Tibial nerve (tissue), 4 donors: ENCODE measurements at places on chromosomes 5 and 9. TPM values are rescaled to one million over a fixed set of nuclear protein-coding genes. Genes with fewer than 3 reads are reported as not detected.

- peak; percentile 16 for DNase-seq
Observed at GRCh38 chr5:43555895-43556606, 826 bp downstream of the PAIP1 start.

- no peak for DNase-seq
Observed at GRCh38 chr5:130692770-130693169, 472.3 kb downstream of the HINT1 start.

GRCh38 chr5:174335682-174336364 is 290.3 kb downstream of the NSG2 start:
- DNase-seq = no peak

Gene NPR3
- 23.5 TPM for total RNA-seq

DNA sequence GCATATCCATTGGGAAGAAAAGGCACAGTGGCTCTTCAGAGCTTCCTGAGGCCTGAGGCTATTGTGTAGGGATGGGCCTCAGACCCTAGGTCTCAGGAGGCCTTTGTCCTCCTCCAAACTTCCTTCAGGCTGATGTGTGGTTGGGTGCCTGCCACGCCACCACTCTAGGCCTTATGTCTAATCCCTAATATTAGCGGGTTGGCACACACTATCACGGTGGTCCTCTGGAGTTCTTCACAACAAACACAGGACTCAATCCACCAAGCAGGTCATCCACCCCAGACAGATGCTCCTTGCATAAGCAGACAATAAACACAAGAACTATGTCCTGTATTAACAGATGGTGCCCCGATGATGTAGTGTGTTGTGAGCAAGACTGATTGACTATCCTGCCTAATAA is 31.0 kb upstream of the FSTL4 start:
- no peak for DNase-seq

DNA sequence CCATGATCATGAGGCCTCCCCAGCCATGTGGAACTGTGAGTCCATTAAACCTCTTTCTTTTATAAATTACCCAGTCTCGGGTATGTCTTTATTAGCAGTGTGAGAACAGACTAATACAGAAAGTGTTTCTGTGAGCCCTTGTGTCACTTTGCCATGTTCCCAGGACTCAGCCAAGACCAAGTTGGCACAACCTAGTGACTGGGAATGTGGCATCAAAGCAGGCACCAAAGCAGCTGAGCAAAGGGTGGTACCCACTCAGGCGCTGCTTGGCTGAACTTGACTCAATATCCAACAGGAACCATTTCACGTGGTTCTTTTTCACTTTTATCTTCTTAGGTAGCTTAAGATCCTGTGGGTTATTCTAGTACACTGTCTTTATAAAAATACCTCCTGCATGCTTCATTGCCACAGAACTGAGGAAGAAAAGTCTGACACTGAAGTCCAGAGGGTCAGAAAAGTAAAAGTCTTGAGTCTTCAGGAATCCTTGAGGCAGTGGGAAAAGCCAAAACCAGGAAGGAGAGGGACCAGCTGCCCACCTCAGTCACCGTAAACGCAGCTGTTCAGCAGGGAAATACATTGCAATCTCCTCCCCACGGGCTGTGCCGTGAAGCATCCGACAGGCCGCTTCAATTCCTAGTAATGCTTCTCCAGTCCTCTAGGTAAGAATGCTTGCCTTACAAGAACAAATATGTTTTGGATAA is 90.5 kb upstream of the RETREG1 start:
- no peak for DNase-seq

Gene MYOZ3
- total RNA-seq = 4.8 TPM

DNA sequence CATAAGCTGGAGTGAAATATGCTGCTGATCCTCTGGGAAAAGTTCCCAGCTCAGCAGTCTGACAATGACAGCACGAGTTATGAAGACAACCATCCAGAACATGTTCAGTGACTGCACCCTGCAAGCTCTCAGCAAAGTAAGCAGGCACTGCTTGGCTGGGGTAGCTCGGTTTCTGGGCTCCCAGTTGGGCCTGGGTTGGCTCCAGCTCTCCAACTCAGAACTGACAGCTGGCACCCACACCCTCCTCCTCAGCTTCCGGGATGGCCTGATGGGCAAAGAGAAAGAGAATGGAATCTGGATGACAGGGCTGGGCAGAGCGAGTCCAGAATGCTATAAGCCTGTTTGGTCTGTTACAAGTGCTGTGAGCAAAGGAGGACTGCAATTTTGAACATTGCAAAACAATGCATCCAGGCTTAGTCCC is 185.0 kb downstream of the CSNK1G3 start:
- DNase-seq = no peak

DNA sequence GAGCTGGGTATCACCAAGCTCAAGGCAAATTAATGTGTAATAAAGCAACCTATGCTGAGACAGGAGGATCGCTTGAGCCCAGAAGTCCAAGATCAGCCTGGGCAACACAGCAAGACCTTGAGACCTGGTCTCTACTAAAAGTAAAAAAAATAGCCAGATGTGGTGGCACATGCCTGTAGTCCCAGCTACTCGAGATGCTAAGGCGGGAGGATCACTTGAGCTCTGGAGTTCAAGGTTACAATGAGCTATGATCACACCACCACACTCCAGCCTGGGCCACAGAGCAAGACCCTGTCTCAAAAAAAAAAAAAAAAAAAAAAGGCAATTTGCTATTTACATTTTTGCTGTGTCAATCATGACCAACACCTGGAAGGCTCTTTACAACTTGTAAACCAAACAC is 5.2 kb downstream of the STRBP start:
- no peak for DNase-seq

Gene BAAT
- total RNA-seq = not detected

Gene PDE6A
- total RNA-seq = not detected

DNA sequence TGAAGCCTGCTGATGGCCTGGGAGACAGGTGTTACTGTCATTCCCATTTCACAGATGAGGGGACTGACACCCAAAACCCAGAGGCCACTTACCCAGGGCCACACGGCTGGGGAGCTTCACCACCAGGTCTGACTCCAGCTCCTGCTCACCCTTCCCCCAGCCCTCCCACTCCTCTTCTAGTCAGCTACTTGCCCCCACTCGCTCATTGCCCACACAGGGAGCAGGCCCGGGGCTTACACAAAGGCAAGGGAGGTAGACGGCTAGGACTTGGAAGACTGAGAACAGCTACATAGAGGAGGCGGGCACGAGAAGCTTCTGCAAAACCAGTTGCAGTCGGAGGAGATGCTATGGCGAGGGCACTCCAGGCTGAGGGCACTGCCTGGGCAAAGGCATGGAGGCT is 21.3 kb downstream of the LMX1B start:
- no peak for DNase-seq

GRCh38 chr5:142934051-142934762 is 164.0 kb downstream of the ARHGAP26 start:
- DNase-seq = no peak

DNA sequence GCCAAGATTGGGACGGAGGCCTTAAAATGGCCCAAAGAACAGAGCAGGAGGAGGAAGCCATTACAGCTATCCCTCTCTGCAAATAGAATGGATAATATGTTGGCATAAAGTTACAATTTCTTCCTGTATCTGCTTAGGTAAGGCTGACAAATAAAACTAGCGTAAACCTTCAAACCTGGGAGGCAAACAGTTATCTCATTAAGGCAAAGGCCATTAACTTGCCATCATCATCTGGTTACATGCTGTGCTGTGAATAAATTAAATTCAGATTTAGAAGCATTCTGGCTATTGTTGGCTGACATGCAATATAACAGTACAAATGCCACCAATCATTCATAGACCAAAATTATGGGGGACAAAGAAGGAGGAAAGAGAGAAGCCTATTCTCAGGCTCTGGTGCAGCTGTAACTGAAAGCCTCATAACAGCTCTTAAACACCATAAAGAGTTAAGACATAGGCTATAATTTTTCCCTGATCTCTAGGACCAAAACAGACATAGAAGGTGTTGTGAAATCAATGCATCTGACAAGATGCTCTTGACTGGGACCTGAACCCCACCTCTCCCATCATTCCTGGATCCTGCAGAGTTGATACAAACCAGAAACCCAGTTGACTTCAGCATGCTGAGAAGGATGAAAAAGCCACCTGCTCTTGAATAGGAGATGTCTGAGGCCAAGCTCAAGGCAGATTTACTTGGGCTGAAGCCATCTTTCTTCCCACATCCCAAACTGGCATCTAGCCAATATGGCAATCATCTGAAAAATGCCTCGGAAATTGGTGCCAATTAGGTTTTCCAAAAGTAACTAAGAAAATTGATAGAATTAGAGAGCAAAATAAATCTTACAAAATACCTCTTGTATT is 62.5 kb downstream of the PLCXD3 start:
- DNase-seq = no peak

DNA sequence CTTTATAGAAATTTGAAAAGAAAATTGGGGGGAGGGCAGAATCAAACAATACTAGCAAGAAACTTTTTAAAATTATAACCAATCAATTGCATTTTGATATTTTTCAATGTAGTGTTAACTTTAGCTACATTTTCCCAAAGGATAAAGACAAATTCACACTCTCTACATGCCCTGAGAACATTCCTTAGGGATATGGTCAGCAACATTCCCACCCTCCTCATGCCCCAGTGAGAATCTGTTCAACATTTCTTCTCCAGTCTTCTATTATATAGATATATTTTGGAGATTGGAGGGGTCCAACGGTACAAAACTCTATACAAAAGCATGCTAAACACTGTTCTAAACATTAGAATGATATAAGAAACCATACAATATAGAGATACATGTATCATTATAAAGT is 11.6 kb upstream of the PRR16 start:
- no peak for DNase-seq

Gene PLAC8L1
- not detected for total RNA-seq

DNA sequence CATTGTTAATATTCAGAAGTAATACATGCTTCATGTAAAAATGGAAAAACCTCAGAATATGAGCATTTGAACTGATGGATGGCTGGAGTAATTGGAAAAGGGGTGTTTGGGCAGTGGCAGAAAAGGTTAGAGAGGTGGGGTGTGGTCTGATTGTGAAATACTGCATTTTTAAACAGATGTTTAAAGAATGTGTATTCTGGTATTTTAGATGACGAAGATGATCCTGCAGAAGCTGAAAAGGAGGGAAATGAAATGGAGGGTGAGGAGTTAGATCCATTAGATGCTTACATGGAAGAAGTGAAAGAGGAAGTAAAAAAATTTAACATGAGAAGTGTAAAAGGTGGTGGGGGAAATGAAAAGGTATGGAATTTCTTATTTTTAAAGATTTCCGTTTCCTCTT is 18.8 kb downstream of the DDX46 start:
- no peak for DNase-seq

- DNase-seq = no peak
Observed at GRCh38 chr9:81474125-81474524, 215.2 kb downstream of the TLE1 start.

DNA sequence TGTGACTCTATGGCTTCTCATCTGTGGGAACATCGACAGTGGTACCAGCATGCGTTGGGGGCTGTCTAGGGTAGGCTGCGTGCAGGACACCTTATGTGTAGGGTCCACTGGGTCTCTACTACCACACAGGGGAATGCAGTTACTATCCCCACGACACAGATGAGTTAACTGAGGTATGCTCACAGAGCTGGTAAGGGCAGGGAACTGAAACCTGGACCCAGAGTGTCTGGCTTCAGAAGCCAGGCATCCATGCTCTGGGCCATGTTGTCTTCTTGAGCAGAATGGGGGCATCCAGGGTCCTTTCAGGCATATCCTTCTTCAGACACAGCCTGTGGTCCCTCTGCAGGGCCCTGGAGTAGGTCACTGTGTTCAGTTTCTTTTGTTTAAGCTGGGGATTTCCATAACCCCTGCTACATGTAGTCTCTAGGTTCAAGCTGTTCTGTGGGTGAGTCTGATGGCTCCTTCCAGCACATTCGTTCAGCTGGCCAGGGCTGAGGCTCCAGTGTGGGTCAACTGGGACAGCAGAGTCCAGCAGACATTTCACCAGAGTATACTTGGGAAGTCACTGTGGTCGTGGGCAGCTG is 148.8 kb downstream of the GADD45G start:
- no peak for DNase-seq

DNA sequence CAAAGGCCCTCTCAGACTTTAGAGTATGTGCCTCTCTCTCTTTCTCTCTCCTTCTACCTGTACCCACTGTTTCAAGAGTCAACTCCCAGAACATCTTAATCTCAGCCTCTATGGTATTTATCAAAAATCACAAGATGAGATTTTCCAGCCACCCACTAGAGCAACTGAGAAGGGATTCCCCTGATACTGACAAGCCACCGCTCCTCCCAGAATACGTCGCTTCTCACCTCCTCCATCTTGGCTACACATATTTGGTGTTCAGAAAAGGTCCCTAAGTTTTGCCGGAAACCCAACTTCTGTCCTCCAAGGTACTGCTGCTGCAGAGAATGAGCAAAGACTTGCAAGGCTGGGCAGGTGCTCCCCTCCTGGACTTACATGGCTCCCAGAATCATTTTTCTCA is 6.1 kb downstream of the GARIN3 start:
- DNase-seq = no peak

DNA sequence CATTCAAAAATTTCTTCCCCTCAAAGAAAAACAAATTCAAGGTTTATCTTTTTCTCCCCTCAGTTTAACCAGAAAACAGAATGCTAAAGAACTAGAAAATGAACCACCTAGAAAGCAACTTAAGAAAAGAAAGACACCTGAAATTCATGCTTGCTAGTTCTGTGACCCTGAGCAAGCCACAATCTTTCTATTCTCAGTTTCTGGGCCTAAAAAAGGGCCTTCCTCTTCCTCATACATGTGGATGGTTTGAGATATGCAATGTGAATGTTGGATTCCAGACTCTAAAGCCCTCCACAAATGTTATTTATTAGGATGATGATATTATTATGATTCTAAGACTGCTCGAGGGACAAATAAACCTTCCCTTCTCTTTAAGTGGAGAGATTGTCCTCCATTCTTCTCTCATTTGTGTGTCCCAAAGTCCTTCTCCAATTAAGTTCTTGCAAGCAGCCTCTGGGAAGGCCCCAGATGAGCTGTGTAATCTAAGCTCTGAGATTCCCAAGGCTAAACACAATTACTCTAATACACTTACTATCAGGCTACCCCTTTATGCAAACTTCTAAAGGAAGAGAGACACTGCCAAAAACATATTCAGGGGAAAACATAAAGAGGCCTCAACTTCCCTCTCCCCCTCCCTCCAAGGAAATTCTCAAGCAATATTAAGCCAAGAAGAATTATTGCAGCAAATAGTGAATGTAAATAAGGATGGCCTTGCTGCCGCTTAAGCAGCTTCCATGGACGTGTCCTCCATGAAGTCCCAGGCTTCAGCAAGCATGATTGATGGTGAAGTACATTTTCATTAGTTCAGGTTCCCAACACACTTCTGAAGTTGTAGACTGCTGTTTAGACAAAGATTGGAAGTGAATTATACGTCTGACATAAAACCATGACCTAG is 80.2 kb downstream of the PRKACG start:
- DNase-seq = no peak

DNA sequence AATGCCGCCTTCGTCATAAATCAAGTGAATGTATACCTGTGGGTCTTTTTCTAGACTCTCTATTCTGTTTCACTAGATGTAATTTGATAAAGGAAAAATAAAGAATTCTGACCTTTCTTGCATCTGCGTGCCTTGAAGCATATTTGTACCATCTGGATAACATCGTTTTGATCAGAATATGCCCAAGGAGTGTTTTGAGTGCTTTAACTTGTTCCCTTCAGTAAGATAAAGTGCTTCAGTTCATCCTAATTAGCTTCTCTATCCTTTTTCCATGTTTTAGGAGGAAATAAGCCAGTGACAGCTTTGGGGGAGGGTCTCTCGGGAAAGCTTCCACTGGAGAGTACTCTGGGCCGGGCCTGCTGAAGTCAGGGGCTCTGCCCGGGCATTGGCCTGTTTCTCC is 113.5 kb upstream of the DAP start:
- DNase-seq = no peak

Gene LCP2
- total RNA-seq = 27.5 TPM

GRCh38 chr5:176653401-176654385 is 6.4 kb downstream of the TSPAN17 start:
- no peak for DNase-seq

Gene PFN3
- total RNA-seq = not detected

- DNase-seq = no peak
Observed at GRCh38 chr5:1529498-1529897, 5.7 kb upstream of the LPCAT1 start.
